Gastrocnemius medialis (tissue), 4 donors: ENCODE measurements at places on chromosomes 4 and X. TPM values are rescaled to one million over a fixed set of nuclear protein-coding genes. Genes with fewer than 3 reads are reported as not detected.

- DNase-seq, result no peak
These were observed 1631.3 kb downstream of the PCDH18 start for GRCh38 chr4:135900956-135901355.

DNA sequence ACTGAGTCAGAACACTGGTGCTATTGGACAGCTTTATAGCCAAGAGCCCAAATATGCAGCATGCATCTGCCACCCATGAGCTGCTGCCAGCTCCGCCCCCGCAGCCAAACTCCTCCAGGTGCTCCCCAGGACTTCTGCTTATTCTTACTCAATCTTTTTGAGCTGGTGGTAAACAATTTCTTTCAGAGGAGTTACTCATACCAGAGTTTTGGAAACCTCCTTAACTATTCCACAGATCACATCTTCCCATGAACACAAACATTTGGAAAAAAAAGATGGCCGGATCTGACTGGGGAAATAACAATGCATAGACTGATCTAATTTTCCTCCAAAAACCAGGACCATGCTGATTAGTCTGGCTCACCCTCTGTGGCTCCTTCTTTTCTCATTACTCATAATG lies 399.9 kb downstream of the GPM6A start:
- DNase-seq, result no peak

- DNase-seq, result peak; percentile 34
These were observed 88.3 kb downstream of the ZAR1 start for GRCh38 chr4:48578132-48578968.

DNA sequence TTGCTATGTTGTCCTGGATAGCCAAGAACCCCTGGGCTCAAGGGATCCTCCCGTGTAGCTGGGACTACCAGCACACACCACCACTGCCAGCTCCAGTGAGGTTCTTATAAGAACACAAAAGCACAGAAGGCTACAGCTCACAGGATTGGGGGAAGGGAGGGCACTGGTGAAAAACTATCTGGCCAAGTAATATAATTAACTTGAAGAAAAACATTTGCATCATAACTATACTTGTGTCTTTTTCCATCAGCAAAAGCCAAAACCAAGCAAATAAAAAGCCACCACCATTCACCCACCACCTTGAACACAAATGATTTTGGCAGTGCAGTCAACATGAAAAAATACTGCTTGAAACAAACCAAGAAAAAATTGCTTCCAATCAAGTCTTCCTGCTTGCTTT lies 188.2 kb downstream of the MAML3 start:
- DNase-seq, result no peak

DNA sequence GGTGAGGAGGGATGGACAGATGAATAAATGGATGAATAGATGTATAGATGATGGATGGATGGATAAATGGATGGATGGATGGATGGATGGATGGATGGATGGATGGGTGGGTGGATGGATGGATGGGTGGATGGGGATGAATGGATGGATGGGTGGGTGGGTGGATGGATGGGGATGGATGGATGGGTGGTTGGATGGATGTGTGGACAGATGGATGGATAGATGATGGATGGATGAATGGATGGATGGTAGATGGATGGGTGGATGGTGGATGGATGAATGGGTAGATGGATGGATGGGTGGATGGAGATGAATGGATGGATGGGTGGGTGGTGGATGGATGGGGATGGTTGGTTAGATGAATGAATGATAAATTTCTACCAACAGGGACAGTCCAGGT lies 207.0 kb upstream of the PSAPL1 start:
- no peak for DNase-seq

The HS3ST1 gene
- total RNA-seq, result 0.15 TPM

The RAB9B gene
- total RNA-seq, result 5.7 TPM
